Mucosa of descending colon (tissue), 3 donors: ENCODE measurements at places on chromosomes 7 and 10.

DNA sequence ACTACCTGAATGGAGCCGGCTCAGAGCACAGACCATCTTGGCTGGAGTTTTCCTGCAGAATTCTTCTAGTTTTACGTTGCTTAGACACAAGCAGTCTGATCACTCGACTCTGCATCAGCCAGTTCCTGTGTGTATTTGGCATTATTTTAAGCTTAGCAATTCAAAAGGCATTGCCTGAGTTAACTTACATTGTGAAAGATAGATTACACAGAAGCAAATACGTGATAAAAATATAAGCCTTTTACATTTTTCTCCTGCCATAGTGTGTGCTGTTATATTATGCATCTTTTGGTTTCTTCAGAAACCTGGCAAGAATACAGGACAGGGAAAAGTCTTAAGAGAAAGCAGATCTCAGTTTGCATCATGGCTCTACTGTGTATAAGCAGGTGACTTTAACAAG lies 98.1 kb downstream of the LRRC4 start:
- no peak for DNase-seq

- DNase-seq = no peak
Observed at GRCh38 chr7:98651760-98652159, 34.7 kb downstream of the NPTX2 start.

DNA sequence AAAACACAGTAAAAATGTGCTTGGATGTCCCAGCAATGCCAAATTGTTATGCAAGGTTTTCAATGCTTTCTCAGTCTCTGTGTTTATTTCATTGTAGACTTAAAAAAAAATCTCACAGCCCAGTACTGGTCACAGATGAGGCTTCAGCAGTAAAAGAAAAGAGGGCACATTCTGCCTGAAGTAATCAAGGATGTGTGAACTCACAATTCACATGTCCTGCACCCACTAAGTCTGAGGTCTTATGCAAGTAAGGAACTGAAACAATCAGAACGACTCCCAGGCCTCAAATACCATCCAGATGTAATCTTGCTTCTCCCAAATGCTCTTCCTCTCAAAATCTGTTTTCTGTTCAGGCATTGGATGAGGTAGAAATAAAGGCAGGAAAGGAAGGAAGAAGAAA lies 33.7 kb downstream of the ADRB1 start:
- DNase-seq = no peak

- DNase-seq = no peak
Observed at GRCh38 chr10:21285742-21286331, 239.6 kb downstream of the SKIDA1 start.

DNA sequence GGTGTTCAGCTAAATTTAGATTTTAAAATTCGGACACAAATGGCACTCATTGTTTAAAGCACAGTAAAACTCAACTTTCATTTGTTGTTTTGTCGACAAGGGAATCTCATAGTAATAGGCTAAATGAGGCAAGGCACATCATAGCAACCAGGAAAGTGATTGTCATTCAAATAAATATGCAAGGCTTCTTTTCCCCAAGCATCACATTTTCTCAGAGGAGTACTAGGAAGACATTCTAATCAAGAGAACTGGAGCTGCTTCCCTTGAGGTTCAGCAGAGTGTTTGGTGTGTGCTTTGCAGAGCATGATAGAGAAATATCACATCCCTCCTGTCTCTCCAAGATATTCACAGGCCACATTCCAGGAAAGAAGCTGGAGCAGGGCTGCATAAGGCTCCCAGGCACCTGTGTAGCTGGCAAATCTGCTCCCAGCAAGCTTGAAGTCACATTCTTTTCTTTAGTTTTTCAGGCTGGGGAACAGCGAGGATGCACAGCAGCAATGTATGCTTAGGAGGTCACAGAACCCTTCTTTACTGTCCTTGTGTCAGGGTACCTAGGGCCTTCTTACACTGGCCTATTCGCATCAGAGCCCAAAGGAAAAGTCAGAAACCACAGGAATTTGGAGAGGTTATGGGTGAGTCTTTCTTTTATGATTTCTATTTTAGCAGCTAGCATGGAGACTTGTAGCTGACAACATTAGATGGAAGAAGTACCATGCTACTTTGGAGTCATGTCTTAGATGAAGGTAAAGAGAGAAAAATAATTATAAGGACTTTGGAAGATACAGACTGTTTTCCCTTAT lies 95.9 kb upstream of the HDAC9 start:
- no peak for DNase-seq
